Cerebellar cortex (tissue), 1 donor: ENCODE measurements at places on chromosomes 6 and 20.

- no peak for DNase-seq
These were observed 108.5 kb upstream of the ARMC2 start for GRCh38 chr6:108739496-108740330.

- no peak for DNase-seq
These were observed 25.7 kb downstream of the ZDHHC14 start for GRCh38 chr6:157406661-157407060.

DNA sequence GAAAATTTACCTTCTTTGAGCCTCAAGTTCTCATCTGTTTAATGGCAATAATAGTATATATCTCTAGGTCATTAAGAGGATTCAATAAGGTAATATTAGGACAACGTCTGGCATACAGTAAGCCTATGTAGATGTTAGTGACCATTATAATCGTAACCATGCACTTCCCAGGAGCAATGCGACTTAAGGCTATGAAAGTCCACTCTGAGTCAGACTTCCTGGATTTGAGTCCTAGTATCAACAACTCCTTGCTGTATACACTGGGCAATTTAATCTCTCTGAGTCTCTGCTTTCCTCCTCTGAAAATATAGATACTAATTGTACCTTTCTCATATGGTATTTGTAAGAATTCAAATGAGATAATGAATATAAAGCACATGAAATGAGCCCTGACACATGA lies 168.1 kb upstream of the HDDC2 start:
- DNase-seq = no peak

DNA sequence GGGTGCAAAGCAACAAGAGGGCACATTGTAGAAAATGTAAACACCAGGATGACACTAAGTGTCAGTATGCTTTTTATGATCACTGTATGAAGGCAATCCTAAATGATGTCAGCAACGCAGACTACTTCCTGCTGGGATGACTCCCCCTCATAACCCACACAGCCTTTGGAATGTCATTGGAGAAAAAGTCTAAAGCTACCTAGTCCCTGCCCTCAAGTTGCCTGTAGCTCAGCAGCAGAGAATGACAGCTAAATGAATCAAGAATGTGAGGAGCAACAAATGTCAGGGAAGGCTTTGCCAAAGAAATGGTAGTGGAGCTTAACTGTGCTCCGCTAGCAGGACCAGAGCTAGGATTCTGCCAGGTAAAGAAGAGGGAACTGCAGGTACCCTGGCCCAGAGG lies 555.6 kb downstream of the CD83 start:
- DNase-seq = no peak

- DNase-seq = no peak
These were observed 851 bp upstream of the HSD17B8 start for GRCh38 chr6:33203443-33204164.

- no peak for DNase-seq
These were observed 45.2 kb upstream of the NHSL1 start for GRCh38 chr6:138544501-138544900.

- no peak for DNase-seq
These were observed 237.3 kb downstream of the CLVS2 start for GRCh38 chr6:123233336-123233735.

GRCh38 chr6:153553627-153554026 lies 422.5 kb upstream of the RGS17 start:
- peak; percentile 4 for DNase-seq

DNA sequence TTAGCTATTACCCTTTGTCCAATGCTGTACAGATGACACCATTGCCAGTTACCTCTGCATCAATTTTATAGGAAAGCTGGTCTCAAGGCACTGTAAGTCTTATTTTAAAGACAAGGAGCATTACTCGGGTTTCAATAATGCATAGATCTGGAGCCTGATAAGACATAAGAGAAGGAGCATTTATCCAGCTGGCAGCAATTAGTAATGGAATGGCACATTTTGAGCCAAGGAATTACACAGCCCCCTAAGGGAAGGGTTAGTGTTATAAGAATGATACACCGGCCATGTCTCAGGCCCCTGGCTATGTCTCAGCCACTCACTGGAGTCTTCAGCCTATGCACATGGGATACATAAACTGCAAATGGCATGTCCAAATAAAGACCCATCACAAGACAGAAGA lies 23.1 kb upstream of the TMEM242 start:
- no peak for DNase-seq

DNA sequence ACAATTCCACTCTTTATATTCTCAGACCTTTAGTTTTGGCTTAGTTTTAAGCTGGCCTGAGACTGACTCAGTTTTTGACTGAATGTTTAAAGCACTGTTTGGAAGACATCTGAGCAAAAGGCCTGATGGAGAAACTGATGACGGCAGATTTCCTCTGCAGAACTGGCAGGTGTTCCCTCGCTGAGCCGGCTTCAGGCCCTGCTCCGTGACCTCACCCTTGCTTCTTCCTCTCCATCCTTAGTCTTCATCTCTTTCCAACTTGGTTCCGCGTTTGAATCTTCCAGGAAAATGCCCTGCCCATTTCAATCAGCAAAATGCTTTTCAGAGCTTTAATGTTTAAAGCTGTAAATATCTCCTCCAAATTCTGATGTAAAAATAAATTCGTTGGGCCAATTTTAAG lies 6.6 kb downstream of the NKX2-4 start:
- DNase-seq = no peak

- no peak for DNase-seq
These were observed 109.7 kb downstream of the BANF2 start for GRCh38 chr20:17809362-17810061.

GRCh38 chr6:15484140-15484539 lies 178.7 kb downstream of the DTNBP1 start:
- peak; percentile 76 for DNase-seq
